Activated T-helper 9 cell treated with anti-CD3 and anti-CD28 coated beads, Interleukin-2, amount 50 U/mL, for 16 hours (primary cell): ENCODE measurements at places on chromosomes 12 and 14.

- peak; percentile 54 for DNase-seq
Measured at GRCh38 chr12:120007272-120007671, 18.2 kb downstream of the BICDL1 start.

DNA sequence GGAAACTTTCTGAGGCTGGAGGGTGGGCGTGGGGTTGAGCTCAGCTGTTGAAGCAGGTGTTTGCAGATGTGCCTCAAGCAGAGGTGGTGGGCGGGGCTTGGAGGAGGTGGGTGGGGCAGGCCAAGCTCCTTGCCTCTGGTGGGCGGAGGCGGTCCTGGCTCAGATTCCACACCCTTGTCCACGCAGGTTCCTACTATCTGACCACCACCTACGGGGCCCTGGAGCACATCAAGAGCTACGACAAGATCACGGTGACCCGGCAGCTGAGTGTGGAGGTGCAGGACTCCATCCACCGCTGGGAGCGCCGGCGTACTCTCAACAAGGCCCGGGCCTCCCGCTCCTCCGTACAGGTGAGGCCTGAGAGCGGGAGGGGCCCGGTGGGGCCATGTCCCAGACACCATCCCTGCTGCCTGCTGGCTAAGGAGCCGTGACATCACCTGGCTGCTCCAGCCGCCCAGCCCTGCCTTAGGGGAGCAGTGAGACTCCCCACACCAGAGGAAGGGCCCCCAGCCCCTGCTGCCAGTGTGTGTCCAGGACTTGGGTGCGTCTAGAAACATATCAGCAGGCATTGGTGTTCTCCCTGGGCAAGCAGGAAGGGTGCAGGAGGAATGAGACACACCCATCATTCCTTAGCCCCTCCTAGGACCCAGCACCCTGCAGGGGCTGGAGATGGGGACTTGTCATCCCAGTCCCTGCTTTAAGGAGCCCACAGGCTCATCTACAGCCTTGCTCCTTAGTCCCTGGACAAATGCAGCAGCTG lies 63.4 kb downstream of the LGMN start:
- no peak for DNase-seq

DNA sequence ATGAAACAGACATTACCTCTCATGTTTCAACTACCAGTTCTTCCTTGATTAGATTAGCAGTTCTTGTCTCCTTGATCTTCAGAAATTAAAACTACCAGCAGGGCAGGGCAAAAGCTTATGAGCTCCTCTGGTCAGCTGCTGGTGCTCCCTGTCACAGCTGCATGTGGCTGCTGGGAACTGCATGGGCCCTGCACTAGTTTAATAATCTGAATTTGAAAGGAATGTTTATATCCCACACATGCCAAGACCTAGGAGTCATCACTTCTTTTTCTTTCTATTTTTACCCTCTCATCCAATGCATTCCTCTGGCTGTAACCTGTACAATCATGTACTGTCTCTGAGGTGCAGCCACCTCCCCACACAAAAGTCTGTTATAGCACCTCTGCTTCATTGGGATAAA lies 73.9 kb downstream of the ARMH4 start:
- DNase-seq: no peak

DNA sequence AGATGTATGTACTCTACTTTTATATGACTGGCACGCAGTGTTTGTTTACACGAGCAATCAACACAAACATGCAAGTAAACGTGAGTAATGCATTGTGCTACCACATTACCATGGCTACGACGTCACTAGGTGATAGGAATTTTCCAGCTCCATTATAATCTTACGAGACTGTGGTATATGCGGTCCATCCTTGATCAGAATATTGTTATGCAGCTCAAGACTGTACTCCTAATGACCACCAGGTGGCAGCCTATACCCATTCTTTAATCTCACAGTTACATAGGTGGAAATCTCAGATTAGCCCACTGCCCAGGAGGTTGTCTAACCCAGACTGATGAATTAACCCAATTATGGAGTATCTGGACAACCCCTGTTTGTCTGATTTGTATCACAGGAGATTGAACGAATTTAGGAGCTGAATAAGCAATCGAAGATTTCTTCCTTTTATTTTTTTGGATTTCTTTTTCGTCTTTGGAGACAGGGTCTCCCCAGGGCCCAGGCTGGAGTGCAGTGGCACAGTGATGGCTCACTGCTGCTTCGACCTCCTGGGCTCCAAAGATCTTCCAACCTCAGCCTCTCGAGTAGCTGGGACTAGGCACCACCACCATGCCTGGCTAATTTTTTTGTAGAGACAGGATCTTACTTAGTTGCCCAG lies 8.7 kb upstream of the TESPA1 start:
- peak; percentile 27 for DNase-seq

- no peak for DNase-seq
Measured at GRCh38 chr12:59084511-59085375, 164.4 kb upstream of the LRIG3 start.

DNA sequence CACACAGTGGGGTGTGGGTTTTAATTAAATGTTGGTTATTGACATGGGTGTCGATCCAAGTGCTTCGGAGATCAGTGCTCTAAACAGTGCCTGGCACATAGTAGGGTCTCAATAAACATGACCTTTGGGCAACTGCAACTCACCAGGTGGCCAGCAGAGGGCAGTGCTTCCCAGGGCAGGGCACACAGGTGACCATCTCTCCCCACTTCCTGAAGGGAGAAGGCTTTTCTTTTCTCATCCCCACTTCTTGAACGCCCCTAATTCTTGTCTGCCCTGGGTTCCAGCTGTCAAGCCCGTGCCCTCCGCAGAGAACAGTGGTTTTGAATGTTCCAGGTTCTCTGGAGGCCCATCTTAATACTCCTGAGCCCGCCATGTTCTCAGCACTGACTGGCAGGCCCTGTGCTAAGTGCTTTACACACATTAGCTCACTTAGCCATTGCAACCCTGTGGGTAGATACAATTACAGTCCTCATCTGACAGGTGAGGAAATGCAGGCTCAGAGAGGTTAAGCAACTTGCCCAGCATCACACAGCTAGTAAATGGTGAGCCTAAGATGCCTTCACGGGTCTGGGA lies 16.3 kb downstream of the RAPGEF3 start:
- DNase-seq: peak; percentile 65
